ENCODE measurements at places on chromosomes 3 and 15. TPM values are rescaled to one million over a fixed set of nuclear protein-coding genes. Genes with fewer than 3 reads are reported as not detected.

COL6A5 gene
- not detected for polyA plus RNA-seq

DZIP1L gene
- 2.9 TPM for polyA plus RNA-seq

PARP14 gene
- polyA plus RNA-seq = 14.9 TPM

ADCY5 gene
- polyA plus RNA-seq = 7.1 TPM

COLQ gene
- polyA plus RNA-seq = 1.2 TPM

WDR93 gene
- polyA plus RNA-seq = 1.2 TPM

LINGO1 gene
- 6.8 TPM for polyA plus RNA-seq

OR5H1 gene
- polyA plus RNA-seq = not detected

CIB2 gene
- polyA plus RNA-seq = 29.9 TPM

LXN gene
- polyA plus RNA-seq = 21.6 TPM

GCHFR gene
- polyA plus RNA-seq = 145 TPM

RFTN1 gene
- 15.3 TPM for polyA plus RNA-seq

CTXN2 gene
- 0.15 TPM for polyA plus RNA-seq

ZFAND6 gene
- 85.7 TPM for polyA plus RNA-seq

RNU5B-1 gene
- polyA plus RNA-seq = not detected

IFT122 gene
- polyA plus RNA-seq = 18.4 TPM

GORASP1 gene
- polyA plus RNA-seq = 38.8 TPM

SCAMP2 gene
- polyA plus RNA-seq = 87.9 TPM

TUSC7 gene
- polyA plus RNA-seq = not detected
